Right lung (tissue), 10 donors: ENCODE measurements at places on chromosomes 11 and 22.

DNA sequence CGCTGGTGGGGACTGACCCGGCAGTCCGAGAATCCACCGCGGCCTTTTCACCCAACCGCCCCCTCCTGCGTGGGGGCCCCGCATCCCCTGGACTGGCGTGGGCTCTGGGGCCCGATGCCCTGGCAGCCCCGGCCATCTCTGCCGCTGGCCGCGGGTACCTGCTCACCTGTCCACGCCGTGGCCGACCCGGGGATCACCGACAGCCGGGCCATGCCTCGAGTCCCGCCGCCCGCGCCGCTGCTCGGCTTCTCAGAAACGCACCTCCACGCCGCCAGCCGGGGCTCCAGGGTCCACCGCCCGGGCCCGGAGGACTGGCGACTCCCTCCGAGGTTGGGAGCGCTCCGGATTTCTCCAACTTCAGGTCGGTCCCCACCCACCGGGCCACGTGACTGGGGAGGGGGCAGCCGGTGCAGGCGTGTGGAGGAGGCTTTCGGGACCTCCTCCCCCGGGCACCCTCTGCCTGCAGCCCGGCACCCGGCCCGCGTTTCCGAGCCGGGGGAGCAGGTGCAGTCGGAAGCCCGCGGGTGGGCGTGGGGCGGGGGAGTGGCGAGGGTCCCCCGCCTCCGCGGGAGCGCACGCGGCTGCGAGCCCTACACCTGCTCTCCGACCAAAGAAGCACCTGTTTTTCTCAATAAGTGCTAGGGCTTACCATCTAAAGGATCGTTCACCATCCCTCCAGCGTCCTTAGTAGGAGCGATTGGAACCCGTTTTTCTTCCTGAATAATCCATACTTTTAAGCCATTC is 554 bp upstream of the NRIP3 start:
- no peak for DNase-seq

- no peak for DNase-seq
Measured at GRCh38 chr22:31578171-31578570, 81.8 kb downstream of the SFI1 start.

DNA sequence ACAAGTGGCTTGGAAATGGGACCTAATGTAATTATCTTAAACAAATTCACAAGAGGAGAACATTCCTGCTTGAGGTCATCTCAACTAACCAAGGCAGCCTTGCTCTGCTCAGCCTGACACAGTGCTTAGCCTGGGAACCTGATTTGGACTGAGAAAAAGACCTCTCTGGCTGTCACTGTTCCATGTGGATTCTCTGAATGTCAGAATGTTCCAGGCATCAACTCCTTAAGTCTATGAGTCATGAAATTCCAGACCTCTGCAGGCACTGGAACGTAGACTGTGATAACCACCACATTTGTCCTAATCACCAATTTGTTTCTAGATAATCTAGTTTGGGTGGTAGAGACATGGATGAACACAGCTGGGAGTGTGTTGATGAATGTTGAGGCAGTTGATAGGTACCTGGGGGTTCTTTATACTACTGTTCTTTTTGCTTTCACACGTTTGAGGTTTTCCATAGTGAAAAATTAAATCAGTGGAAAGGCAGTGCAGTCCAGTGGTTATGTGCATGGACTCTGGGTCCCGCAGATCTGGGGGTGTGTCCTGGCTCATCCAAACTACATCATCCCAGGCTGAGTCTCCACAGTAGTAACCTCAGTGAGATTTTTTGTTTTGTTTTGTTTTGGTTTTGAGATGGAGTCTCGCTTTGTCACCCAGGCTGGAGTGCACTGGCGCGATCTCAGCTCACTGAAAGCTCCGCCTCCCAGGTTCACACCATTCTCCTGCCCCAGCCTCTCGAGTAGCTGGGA is 269.6 kb downstream of the MN1 start:
- DNase-seq: no peak

- peak; percentile 11 for DNase-seq
Measured at GRCh38 chr11:63613517-63614135, 607 bp downstream of the PLAAT3 start.

DNA sequence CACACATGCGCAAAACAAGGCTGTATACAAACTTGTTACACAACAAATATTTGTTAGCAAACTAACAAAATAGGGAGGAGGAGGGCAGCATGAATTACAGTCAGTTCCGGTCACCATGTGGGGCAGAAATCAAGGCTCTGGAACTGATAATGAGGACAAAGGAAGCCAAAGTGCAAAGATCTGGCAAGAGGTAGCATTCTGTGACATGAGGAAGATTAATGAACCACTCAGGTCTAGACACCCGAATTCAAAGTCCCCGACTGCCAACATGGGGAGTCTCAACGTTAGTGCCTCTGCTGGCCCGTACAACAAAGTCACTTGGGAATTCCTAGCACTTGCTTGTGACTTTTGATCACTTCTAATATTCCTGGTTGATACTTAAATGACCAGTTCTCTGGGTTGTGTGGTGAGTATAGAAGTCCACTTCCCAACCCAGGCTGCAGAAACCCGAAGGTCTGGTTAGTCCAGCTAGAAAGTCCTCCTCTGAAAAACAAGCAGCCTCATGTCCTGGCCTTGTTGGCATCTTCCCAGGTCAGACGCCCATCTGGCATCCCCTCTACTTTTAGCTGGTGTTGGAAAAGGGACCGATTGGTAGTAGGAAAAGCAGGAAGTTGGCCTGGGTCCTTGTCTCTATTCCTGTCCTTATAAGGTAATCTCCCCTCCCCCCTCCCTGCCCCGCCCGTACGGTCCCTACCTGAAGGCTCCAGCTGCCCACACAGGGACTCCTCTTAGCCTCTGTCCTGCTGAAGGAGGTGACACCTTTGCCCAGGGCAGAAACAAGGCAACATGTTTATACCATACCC is 1.6 kb downstream of the SUN2 start:
- DNase-seq: peak; percentile 47

DNA sequence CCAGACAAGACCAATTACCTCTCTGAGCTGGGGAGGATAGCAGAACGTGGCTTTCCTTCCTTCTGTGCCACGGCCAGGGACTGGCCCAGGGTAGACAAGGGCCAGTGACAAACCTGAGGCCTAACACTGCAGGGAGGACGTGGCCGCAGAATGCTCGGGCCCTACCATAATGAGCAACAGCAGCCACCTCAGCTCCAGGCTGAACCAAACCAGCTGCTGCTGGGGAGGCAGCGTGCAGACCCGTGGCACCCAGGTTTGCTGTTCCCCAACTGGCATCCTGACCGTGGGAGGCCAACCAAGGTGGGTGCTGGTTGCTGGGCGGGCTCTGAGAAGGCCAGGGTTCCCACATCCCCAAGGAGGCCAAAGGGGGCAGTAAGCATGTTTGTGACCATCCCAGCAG is 83.0 kb downstream of the MORC2 start:
- DNase-seq: no peak

DNA sequence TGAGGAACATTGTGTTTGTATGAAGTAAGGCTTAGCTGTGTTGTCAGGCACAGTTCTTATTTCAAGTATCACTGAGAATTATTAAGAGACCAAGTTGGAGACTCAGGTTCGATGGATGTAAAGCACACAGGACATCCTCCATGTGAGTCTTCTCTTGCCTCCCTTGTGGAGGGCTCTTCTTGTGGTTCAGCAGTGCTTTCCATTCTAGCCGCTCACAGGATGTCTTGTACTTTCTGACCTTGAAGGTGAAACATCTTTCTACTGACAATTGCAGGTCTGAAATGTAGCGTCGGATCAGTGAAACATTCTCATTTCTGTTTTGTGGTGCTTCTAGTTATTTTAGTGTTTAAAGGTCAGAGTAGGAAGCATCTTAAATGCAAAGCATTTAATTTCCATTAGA is 154.6 kb downstream of the HIPK3 start:
- DNase-seq: no peak

- peak; percentile 68 for DNase-seq
Measured at GRCh38 chr11:57711414-57712255, at the start of gene MED19. TSS of gene MED19 (minus strand) at chr11:57712215. CDS start at chr11:57712179, 36 bp downstream.

DNA sequence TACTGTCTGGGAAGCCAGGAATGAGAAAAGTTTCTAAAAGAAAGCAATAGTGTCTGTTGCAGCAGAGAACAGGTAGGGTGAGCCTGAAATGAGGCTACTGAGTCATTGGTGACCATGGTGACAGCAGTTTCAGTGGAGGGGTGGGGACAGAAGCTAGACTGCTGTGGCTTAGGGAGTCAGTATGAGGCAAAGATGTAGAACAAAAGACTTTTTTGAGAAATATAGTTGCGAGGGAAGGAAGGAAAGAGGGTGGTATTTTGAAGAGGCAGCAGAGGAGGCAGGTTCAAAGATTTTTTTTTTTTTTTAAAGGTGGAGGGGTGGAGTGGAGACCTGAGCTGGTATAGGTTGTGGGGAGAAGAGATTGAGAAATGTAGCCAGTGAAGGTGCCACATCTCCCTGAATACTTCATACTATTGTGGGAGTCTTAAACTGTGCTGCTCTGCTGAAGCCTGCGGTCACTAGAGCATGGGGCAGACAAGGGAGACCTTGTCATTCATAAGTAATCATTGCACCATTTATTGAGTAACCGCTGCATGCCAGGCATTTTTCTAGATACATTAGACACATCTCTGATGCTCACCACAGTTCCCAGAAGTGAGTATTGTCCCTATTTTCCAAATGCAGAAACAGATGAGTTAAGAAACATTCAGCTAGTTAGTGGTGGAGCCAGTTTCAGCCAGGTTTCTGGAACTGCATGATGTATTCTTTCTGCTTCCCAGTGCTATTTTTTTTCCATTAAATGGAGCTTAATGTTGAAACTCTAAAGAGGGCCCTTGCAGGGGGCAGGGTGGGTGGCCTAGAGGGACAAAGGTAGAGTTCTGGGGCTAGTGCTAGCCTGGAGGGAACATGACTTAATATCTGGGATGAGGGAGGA is 49.9 kb downstream of the STIM1 start:
- no peak for DNase-seq

DNA sequence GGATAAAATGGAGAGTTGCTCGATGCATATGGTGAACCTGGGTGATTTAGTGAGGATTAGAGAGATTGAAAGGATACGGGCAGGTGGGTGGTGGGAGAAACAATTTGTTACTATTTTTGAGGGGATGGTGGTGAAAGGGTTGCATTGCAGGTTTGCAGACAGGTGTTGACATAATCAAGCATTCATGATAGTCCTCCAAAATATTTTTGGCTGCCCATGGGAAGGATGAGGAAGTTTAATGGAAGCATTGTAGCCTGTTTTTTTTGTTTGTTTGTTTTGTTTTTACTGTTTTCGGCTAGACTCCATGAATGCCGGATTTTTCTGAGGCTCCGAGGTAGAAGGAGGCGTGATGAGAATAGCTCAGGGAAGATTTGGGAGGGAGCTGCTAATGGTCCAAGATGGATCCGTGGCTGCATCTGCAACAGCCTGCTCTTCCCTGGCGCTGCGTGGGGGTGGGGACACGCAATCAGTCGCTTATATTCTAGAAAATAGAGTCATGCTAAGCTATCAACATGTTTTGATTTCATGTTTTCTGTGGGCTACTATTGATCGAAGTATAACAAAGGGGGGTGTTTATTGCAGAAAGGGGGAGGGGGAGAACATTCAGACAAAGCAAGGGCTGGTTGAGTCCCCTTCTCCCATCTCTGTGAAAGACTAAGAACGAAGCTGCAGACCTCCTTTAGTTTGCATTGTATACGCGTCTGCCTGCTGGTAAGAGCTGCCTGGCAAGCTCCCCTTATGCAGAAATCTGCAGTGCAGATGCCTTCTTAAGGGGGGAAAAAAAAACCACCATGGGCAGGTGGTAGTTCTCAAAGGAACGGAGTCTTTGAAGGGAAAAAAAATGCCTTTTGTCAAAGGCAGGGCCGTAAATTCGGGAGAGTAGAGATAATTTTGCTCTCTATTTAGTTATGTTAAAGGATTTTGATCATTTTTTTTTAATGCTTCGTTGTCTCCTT is 1.0 kb downstream of the RTN3 start:
- no peak for DNase-seq

DNA sequence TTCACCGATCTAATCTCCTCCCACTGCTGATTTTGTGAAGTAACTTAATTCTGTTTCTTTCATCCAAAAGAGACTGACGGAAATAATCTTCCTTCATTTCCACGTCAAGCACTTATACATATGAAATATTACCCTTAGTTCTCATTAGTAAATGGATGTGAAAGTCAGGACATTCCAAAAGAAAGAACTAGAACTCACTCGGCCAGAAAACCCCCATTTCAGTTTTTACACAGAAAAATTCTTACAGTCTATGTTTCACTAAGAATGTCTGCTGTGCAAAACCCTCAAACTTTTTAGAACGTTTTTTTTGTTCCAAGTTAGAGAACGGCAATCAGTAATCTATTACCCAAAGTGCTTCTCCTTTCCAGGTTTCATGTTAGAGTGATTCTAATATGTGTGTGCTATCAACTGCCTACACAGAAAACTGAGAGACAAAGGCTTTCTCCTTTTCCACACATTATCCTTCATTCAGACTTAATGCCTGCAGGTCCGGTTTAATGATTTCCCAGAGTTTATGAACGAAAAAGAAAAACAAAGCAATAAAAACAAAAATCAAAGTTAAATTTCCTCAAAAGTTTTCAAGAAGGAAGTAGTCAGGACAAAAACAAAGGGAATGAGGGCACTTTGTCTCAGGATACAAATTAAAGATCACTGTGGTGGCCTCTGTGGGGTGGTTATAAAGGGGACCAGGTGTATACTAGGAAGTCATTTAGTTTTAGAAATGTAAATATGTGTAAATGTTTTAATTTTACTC is 11.3 kb upstream of the SESN3 start:
- no peak for DNase-seq

- no peak for DNase-seq
Measured at GRCh38 chr11:85076535-85077330, 550.4 kb downstream of the DLG2 start.

DNA sequence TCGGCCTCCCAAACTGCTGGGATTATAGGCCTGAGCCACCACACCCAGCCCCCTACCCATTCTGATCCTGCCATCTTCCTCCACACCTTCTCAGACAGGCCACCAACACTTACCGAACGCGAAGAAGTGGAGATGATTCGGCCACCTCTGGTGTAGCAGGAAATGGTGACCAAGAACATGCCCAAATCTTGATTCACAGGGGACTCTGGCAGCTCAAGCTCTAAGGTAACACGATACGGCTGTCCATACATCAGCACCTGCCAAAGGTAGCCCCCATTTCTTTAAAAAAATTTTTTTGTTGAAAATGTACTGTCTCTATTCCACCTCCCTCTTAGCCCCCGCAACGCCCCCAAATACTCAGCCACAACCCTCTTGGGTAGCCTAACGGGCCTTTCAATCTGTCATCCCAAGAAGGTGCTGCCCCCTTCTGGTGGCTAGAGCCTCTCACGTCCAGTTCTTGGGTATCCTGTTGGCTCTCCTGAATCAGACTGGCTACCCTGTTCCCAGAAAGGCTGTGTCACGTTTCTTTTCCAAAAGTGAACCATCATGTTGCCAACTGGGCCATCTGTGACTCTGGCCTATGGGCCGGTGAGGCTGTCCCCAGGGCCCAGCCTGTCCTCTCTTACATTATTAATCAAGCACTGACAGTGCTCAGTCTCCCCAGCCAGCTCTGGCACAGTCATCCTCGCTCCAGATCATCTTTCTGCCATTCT is 5.3 kb upstream of the LRRN4CL start:
- DNase-seq: no peak

GRCh38 chr11:69059985-69060384 is 11.3 kb downstream of the TPCN2 start:
- DNase-seq: no peak

GRCh38 chr11:19696073-19696472 is 16.6 kb upstream of the NAV2 start:
- DNase-seq: no peak

- no peak for DNase-seq
Measured at GRCh38 chr11:108871152-108871551, 206.3 kb downstream of the DDX10 start.

GRCh38 chr11:35031867-35032266 is 107.1 kb upstream of the CD44 start:
- DNase-seq: no peak

- DNase-seq: no peak
Measured at GRCh38 chr22:48179571-48180546, 1417.4 kb downstream of the TBC1D22A start.
